ENCODE measurements at places on chromosomes 3 and 15.

DNA sequence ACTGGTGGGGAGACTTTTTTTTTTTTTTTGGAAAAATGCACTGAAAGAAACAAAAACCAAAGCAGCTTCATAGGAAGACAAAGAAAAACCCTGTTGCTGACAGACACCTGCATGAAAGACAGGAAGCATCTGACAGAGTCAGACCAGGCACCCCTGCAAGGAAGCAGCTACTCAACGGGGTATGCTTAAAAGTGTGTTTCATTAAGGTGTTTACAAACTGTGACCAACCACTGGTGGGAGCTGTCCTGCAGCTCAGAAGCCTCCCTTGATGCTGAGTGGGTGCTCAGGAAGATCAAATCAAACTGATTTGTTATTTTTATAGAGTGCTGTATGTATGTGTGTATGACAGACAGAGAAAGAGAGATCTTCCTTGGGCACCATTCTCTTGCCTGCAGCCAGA lies 34.7 kb upstream of the AGBL1 start:
- DNase-seq, result no peak

- no peak for DNase-seq
Observed at GRCh38 chr3:111534701-111535100, 7.3 kb upstream of the CD96 start.

GRCh38 chr3:100535610-100535943 lies 43.2 kb downstream of the TMEM45A start:
- no peak for DNase-seq

- DNase-seq, result no peak
Observed at GRCh38 chr3:58041182-58041825, 33.1 kb downstream of the FLNB start.

DNA sequence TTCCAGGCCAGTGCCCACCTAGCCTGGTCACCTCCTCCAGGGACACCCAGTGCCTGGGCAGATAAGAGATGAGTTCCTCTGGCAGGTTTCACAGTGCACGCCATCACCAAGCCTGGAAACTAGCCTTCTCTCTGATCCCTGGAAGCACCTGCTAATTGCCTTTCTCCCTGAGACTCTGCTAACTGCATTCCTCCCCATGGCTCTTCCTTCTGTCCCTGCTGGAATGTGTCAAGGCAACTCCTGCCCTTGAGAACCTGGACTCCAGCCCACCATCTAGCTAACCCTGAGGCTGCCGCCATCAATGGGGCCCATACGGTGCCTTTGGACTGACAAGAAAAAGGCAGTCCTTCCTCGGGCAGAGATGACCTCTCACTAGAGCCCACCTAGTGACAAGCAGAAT lies 18.5 kb downstream of the VIPR1 start:
- DNase-seq, result no peak

GRCh38 chr3:60584250-60584649 lies 667.0 kb downstream of the FHIT start:
- DNase-seq, result no peak

GRCh38 chr3:1591327-1592028 lies 498.7 kb downstream of the CNTN6 start:
- DNase-seq, result no peak

DNA sequence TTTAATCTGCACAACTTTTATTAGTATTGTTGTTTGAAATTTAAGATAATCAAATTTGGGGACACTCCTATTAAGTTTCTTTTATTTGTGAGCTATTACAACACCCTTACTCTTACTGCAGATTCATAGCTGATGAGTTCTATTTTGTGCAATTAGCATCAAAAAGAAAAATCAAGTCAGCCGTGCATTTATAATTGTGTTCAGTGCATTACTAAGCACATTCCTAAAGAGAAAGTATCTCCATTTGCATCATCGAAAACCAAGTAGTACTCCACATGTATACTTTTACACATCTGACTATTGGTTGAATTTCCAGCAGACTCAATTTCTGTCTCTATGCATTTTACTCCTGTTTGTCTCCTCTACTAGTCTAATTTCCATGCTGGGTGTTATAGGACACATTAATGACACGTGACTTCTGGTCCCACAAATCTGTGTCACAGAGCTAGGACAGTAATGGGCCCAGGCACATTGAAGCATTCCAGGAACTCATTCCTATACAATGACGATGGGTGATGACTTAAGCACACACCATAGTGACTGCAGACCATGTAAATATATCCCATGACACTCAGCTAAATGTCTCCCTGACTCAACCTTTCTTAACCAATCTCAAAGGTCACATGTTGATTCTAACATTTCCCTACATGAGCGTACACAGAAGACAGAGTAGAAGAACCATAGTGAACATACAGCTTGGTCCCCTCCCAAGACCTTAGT lies 477.5 kb downstream of the LPP start:
- no peak for DNase-seq

- DNase-seq, result peak; percentile 8
Observed at GRCh38 chr3:57696801-57697321, 4.0 kb upstream of the DENND6A start.

- DNase-seq, result no peak
Observed at GRCh38 chr3:114449271-114450007, 155.6 kb downstream of the TIGIT start.

DNA sequence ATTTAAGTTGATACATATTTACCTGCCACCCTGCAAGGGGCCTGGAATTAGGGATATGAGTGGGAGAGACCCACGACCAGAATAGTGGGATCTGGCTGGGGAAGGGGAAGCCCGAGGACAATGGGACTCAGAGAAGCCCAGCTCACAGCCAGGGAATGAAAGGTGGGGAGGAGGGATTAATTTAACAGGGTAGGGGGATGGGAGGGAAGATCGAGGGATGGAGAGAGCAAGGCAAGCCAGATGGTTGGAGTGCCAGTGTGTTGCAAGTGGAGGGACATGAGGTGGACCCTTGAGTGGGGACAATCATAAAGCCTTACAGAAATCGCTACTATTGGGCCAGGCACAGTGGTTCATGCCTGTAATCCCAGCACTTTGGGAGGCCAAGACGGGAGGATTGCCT lies 4.4 kb upstream of the GNAI2 start:
- DNase-seq, result no peak

DNA sequence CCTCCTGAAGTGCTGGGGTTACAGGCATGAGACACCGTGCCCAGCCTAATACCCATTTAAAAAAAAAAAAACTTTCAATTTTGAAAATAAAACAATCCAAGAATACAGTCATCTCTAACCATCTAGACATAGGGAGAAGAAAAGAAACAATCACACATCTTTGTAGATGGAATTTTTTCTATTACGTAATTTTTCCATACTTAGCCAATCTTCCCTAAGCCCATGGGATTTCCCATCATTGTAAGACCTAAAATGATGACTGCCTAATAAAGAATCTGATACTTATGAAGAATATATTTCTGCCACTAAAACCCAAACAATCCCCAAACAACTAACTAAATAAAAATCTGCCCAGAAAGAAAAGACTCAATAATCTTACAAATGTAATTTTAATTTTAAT lies 88.7 kb downstream of the CBLB start:
- DNase-seq, result no peak

- no peak for DNase-seq
Observed at GRCh38 chr15:87623832-87624231, 632.7 kb downstream of the NTRK3 start.

- no peak for DNase-seq
Observed at GRCh38 chr3:123334056-123334455, 114.8 kb downstream of the ADCY5 start.

DNA sequence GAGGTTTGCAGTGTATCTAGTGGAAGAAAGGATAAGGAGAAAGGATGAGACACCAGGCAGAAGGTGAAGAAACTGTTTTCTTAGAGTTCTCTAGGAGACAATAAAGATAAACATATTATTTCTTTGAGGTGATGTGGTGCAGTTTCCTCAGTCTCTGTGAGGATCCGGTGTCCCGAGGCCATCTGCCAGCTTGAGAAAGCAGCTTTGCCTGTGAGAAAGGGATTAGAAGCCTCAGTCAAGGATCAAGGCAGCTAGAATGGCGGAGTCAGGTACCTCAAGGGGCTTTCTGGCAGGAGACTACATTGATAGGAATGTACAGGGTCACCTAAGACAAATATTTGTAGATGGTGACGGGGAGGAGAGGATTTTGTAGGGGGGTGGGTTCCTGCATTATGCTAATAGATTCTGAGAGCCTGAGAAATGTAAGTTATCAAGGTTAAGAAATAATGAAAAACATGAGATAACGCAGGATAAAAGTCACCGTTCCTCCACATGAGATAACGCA lies 103.9 kb upstream of the MB21D2 start:
- DNase-seq, result no peak

- DNase-seq, result no peak
Observed at GRCh38 chr15:94196531-94196930, 34.8 kb upstream of the MCTP2 start.

DNA sequence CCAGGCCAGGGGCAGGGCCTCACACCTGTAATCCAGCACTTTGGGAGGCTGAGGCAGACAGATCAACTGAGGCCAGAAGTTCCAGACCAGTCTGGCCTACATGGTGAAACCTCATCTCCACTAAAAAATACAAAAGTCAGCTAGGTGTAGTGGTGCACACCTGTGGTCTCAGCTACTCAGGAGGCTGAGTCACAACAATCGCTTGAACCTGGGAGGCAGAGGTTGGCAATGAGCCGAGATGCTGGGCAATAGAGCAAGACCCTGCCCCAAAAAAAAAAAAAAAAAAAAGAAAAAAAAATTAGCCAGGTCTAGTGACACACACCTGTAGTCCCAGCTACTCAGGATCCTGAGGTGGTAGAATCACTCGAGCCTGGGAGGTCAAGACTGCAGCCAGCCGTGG lies 18.8 kb downstream of the MYO9A start:
- no peak for DNase-seq

DNA sequence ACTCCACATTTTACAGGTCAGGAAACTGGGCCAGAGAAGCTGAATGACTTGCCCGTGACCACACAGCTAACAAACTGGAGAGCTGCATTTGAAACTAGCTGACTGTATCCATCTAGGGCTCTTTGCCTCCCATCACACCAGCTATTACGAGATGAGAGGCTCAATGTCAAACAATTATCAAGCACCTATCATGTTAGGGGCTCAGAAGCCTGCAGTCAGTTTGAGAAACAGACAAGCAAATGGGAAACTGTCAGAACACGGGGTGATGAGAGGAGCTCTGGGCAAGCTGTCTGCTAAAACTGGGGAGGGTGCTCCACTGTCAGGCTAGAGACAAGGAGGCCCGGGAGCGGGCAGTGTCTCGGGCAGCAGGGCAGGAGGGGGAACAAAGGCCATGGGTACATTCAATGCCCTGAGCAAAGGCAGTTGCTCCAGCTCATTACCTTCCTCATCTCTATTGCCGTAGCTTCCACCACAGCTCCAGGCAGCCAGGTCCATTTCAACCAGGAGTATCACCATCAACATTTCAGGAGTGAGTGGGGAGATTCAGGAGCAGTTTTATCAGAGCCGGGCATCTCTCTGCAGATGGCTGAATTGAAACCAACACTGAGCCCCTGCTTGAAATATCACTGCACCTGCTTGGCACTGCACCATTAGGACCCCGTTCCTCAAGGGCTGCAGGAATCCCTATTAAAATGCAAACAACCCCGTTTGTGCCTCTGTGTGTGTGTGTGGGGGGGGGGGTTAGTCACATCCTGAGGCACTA lies 122.6 kb downstream of the RAB11A start:
- no peak for DNase-seq

DNA sequence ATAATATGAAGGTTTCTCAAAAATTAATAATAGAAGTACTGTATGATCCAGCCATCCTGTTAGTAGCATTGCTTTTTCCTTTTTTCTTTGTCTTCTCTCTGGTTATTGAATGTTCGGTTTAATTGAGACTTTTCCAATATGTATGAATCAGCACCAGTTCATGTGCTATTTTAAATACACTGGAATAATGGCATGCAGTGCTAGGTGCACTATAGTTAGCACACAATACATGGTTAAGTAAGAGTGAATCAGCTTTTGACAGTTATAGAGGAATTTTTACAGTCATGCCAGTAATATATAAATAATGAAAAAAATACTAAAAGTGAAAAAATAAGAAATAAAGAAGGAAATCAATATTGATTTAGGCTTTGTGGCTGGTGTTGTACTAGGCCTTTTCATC lies 113.8 kb upstream of the STRIT1 start:
- DNase-seq, result no peak

DNA sequence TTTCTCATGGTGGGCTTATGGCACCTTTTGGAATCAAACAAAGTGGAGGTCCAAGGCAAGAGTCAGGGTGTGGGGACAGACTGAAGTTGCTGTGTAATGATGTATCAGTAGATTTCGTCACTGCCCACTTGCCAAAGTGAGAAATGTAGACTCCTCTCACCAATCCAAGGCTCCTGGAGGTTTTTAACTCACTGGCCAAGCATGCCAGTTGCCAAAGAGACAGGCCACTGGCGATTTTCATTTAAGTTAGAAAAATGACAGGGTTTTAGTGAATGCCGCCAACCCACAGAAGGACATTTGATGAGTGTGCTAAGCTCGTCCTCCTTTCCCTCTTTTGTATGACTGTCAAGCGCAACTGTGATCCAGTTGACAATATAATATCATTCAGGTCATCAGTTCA lies 209.2 kb downstream of the FEZF2 start:
- DNase-seq, result no peak

- DNase-seq, result peak; percentile 30
Observed at GRCh38 chr3:109071350-109072142, 46.4 kb downstream of the MORC1 start.

DNA sequence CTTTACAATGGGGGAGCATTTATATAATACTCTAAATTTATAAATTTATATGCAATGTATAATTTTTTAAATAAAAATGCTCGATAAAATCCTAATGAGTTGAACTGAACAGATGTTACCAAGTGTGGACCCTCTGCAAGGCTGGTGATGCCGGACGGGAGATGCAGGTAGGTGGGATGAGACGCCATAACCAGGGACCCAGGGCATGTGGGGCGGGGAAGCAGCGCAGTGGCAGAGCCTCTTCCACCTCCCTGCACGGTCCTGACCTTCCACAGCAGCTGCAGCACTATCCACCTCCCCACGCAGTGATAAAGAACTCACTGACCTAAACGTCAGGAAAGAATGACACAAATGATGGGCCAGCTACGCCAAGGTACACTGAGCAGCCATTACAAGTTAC lies 12.8 kb downstream of the PCSK6 start:
- DNase-seq, result no peak

DNA sequence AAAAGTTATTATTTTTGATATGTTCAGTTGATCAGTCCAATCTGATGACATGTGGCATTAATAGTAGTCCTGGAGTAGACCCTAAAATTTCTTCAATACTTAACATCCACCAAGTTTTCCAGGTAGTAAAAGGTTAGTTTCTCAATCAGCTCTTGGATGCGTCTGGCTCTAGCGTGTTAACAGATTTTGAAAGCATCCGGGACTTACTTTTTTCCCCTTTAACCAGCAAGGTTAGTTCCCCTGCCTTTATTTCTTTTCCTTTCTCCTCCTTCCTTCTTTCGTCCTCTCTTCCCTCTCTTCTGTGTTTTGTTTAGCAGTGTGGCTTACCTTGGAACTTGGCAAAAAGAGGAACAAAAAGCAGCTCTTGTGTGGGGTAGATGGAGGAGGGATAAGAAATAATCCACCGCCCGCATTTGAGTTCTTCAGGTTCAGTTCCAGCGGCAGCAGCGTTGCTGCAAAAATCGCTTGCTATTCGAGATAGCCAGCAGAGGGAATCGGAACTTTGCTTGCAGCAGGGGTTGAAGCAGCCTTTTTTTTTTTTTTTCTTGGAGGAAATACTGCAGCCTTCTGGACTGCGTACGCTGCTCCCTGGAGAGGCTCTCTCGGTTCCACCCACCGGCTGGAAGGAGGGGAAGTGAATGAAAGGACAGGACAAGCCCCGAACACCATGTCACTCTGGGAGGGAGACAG lies at the start of gene RBMS3:
RBMS3 (plus strand) TSS at position 668 of the 690 bp plus-strand sequence.
- no peak for DNase-seq

- no peak for DNase-seq
Observed at GRCh38 chr3:12384451-12385233, 95.8 kb downstream of the PPARG start.

Measured in hematopoietic multipotent progenitor cell treated with erythropoietin and hydrocortisone succinate and interleukin-3 and kit ligand, for 17 days (in vitro differentiated cells).